Ovary (tissue), 10 donors: ENCODE measurements at places on chromosomes 6 and 20.
A peak's percentile ranks its signal among the peaks of the same experiment; 100 is the strongest.

GRCh38 chr6:30264743-30265142, 51.5 kb upstream of the TRIM26 start:
- no peak overlapping the region for H3K27ac ChIP-seq
- no peaks in the 10 kb centered on the region for H3K4me1 ChIP-seq
- no peaks in the 10 kb centered on the region for H3K27me3 ChIP-seq
- no peak for DNase-seq
- H3K4me3 ChIP-seq = no peak overlapping the region

- H3K27me3 ChIP-seq = no peaks in the 10 kb centered on the region
- no peaks in the 10 kb centered on the region for H3K4me1 ChIP-seq
- no peak for DNase-seq
- H3K4me3 ChIP-seq = no peak overlapping the region
These were observed 14.8 kb downstream of the C20orf96 start for GRCh38 chr20:275791-276190.

GRCh38 chr6:31740397-31741223, 805 bp downstream of the MSH5 start:
- peaks cover 7% of the 10 kb centered on the region for H3K4me1 ChIP-seq
- no peaks in the 10 kb centered on the region for H3K27me3 ChIP-seq
- H3K27ac ChIP-seq = no peak overlapping the region

GRCh38 chr6:56510984-56511531, 131.6 kb downstream of the DST start:
- H3K4me3 ChIP-seq = no peak overlapping the region
- peaks cover 16% of the 10 kb centered on the region for H3K4me1 ChIP-seq
- H3K27ac ChIP-seq = no peak overlapping the region
- no peaks in the 10 kb centered on the region for H3K27me3 ChIP-seq
- DNase-seq = no peak

DNA sequence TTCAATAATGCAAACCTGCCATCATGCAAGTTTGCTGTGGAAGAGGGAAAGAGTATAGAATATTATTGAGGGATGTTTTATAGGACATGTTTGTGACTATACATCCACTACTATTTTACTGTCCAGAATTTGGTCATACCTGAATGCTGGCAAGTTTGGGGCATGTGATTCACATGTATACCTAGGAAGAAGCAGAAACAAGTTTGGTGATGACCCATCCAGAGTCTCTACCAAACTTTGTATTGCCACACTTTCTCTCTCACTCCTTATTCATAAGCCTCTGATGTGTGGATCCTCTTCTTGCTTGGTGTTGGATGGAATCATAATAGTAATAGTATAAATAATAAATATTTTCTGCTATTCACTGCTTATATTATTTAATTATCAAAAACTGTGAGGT, 108.5 kb upstream of the FLRT3 start:
- H3K27me3 ChIP-seq = no peaks in the 10 kb centered on the region
- no peak overlapping the region for H3K27ac ChIP-seq
- H3K36me3 ChIP-seq = no peaks in the 10 kb centered on the region
- no peak for DNase-seq

- no peaks in the 10 kb centered on the region for H3K36me3 ChIP-seq
- H3K27me3 ChIP-seq = no peaks in the 10 kb centered on the region
- DNase-seq = no peak
- H3K4me1 ChIP-seq = peaks cover 1% of the 10 kb centered on the region
- H3K27ac ChIP-seq = no peak overlapping the region
These were observed 685.3 kb upstream of the MARCKS start for GRCh38 chr6:113171882-113172281.

DNA sequence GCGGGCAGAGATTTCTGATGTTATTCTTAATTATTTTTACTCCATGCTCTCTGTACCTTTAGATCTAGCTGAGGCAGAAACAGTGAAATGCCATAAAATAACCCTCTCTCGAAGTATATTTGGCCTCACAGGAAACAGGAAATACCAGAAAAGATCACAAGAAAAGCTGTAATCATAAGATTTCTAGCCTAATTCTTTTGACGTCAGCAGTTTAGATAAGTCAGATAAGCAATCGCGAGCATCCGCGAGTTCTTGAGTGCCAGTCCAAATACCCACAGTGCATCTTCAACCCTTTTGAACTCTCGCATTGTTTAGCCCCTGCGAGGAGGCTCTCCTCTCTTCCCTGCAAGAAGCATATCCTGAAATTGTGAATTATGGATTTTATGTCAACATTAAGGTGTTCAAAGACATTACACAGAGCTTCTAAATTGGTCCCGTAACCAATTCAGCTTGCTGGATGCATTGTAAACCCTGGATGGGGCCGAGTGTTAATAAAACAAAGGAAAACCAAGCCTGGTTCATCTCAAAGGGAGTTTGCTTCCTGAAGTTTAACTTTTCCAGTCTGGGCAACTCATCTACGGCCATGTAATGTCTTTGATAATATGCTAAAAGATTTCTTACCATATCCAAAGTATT, 198.9 kb downstream of the MTFR2 start:
- no peak overlapping the region for H3K27ac ChIP-seq
- no peaks in the 10 kb centered on the region for H3K27me3 ChIP-seq
- peaks cover 15% of the 10 kb centered on the region for H3K4me1 ChIP-seq
- DNase-seq = no peak

DNA sequence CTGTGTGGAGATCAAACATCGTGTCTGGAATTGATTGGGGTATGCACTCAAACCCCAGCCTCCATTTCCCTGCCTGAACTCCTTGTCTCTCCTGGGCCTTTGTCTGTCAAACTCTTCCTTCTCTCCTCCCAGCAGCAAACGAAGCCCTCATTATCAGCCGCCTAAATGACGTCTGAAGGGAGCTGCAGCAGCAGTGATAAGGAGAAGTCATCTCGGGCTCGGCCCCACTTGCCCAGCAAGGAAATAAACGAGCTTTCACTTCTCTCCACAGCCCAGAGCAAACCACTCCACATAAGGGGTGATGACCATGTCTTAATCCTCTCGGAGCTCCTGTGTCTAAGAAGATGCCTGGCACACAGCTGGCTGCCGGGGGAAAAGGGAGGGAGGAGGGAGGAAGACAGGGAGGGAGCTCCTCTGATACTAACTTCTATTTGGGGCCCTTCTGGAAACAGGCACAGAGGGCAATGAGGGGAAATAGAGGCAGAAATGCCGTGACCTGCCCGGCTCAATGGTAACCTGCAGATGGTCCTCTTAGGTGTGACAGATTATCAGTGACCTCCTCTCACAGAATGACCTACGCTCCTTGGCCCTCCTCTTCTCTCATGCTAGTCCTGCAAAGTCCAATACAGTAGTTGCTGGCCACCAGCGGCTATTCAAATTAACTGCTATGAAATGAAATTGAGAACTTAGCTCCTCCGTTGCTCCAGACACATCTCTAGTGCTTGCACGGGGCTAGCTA, 100.4 kb downstream of the PXDC1 start:
- H3K36me3 ChIP-seq = no peaks in the 10 kb centered on the region
- no peaks in the 10 kb centered on the region for H3K4me1 ChIP-seq
- no peak overlapping the region for H3K4me3 ChIP-seq
- H3K27ac ChIP-seq = no peak overlapping the region
- no peak for DNase-seq

DNA sequence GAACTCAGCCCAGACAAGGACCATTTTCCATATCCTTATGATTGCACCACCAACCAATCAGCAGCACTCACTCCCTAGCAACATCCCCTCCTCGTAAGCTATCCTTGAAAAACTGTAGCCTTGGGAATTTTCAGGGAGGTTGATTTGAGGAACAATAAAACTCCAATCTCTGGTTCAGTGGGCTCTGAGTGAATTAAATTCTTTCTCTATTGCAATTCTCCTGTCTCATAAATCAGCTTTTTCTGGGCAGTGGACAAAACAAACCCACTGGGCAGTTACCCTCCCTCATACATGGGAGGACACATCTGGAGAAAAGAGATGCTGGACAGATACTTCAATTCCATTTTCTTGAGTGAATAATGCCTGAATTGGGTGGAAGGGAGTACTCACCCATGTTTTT, 115.4 kb upstream of the STXBP5 start:
- no peak overlapping the region for H3K27ac ChIP-seq
- H3K4me1 ChIP-seq = no peaks in the 10 kb centered on the region
- H3K4me3 ChIP-seq = no peak overlapping the region
- no peaks in the 10 kb centered on the region for H3K27me3 ChIP-seq
- H3K36me3 ChIP-seq = no peaks in the 10 kb centered on the region

DNA sequence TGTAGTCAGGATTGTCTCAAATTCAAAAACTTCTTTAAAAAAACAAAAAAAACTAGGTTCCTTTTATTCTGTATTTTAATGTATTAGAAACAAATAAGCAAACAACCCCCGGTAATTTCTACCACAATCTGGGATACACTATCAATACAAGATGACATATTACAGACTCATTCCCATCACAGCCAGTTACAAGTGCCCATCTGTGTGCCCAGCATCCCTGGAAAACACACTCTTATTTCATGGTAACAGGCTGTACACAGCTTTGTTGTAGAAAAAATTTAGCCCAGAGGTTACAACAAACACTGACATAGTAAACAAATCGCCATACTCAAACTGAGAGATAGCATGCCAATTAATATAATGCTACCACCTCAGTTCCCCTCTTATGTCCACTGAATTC, 16.3 kb downstream of the HBS1L start:
- H3K27ac ChIP-seq = no peak overlapping the region
- no peak overlapping the region for H3K4me3 ChIP-seq
- H3K27me3 ChIP-seq = no peaks in the 10 kb centered on the region
- H3K36me3 ChIP-seq = no peaks in the 10 kb centered on the region

- no peak overlapping the region for H3K4me3 ChIP-seq
- H3K27ac ChIP-seq = peak overlapping the region; percentile 9
- DNase-seq = no peak
- no peaks in the 10 kb centered on the region for H3K36me3 ChIP-seq
These were observed 27.3 kb downstream of the MAPK14 start for GRCh38 chr6:36054956-36055355.
